ENCODE measurements at places on chromosomes 2 and 18. TPM values are rescaled to one million over a fixed set of nuclear protein-coding genes. Genes with fewer than 3 reads are reported as not detected.
A peak's percentile ranks its signal among the peaks of the same experiment; 100 is the strongest.

- no peak for DNase-seq
These were observed 13.3 kb upstream of the RPL31 start for GRCh38 chr2:100988630-100989417.

DNA sequence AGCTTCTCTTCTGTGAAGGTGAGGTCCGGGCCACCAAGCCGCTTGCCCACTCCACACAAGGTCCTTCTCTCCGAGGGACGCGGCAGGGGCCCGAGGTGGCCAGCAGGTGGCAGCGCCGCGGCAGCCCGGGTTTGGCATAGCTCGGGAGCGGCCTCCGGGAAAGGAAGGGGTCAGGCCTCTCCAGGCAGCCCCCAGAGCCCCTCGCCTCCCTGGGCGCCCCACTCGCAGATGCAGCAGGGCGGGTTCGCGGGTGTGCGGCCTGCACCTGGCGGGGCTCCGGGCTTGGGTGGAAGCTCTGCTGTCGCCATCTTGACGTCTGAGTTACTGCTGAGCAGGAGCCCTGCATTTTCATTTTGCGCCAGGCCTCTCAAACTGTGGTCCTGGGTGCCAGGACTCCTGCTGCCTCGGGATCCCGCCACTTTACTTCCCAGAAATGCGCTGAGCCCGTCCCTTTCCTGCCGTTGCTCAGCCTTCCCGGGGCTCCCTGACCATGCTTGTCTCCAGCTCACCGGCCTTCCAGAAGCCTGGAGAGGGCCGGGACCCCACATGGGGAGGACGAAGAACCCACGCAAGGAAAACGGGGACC, 18.6 kb upstream of the NCL start:
- DNase-seq: peak; percentile 83

GRCh38 chr18:38847326-38847725, 1281.7 kb upstream of the CELF4 start:
- no peak for DNase-seq

DNA sequence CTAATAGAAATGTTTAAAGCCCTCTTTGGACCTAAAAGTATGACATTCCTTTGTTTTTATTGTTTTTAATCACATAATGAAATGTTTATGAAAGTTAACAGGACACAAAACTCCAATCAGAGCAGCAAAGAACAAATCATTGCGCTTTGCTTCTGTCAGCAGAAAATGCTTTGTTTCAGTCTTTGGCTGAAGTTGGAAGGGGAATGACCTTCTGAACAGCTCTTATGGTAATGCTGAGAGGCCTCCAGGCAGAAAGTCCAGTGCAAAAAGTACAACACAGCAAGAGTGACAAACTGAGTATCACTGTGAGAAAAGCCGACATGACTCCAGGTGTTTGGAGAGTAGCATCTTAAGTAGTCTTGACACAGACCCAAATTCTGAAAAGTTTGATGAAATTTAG, 147.7 kb upstream of the SP5 start:
- DNase-seq: no peak

DNA sequence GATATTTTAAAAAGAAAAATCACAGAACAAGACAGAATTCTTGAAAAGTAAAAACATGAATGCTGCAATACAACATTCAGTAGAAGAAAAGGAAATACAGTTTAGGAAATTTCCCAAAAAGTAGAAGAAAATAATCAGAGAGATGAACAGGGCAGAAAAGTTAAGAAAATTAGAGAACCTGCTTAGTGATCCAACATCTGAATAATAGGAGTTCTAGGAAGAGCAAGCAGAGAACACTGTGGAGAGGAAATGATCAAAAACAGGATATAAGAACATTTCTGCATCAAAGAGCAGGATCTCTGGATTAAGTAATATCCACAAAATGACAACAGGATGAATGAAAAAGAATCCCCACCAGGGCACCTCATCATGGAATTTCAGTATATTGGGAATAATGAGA, 8.8 kb upstream of the FHOD3 start:
- no peak for DNase-seq

Gene MAPK4
- 1.6 TPM for total RNA-seq

Gene GALNT3
- 96.3 TPM for total RNA-seq

Gene SPDYA
- 1.5 TPM for total RNA-seq
